ENCODE measurements at places on chromosomes 6 and 20. TPM values are rescaled to one million over a fixed set of nuclear protein-coding genes. Genes with fewer than 3 reads are reported as not detected.
A peak's percentile ranks its signal among the peaks of the same experiment; 100 is the strongest.

RIPOR2 gene
- 430 TPM for total RNA-seq

SLC4A11 gene
- 2.7 TPM for total RNA-seq

DNA sequence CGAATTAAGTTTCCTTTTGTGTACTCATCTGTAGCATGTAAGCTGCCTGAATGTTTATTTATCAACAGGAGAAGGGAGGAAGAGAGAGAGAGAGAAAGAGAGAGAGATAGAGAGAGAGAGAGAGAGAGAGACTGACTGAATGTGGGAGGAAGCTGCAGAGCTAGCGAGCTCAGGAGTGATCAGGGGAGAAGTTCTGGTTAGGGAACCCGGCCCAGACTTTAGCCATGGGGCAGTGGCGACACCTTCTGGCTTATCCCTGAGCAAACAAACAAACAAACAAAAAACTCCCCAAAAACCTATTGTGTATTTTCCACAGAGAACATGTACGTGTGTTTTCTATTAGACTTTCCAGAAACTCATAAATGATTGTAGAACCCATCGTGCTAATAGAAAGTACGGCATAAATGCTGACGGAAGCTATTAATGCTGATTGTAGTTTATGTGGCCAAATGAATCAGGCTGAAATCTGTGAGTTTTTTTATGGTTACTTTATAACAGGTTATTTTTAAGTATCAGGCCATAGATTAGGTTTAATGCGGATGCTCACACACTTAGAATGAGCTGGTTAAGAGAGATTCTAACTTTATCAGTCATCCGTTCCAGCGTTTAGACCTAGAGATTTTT, 92.8 kb downstream of the CLIC5 start:
- no peaks in the 10 kb centered on the region for H3K27me3 ChIP-seq
- H3K4me3 ChIP-seq, result no peak overlapping the region
- no peaks in the 10 kb centered on the region for H3K4me1 ChIP-seq
- H3K27ac ChIP-seq, result no peak overlapping the region
- peak; percentile 67 for DNase-seq

DNA sequence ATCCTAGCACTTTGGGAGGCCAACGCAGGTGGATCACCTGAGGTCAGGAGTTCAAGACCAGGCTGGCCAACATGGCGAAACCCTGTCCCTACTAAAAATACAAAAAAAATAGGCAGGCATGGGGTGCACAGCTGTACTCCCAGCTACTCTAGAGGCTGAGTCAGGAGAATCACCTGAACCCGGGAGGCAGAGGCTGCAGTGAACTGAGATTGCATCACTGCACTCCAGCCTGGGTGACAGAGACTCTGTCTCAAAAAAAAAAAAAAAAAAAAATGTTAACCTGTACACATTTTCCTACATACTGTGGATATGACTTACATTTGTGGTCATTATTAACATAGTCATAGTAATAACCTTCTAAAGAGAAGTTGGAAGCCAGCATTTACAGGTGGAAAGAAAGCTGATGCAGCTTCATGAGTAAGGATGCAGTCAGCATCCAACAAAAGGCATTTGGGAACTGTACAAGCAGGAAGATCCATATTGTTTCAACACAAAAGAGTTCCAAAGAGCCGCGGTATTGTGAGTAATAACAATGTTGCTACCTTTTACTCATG, 186.2 kb downstream of the GPX5 start:
- H3K27me3 ChIP-seq, result peaks cover 28% of the 10 kb centered on the region
- no peaks in the 10 kb centered on the region for H3K4me1 ChIP-seq
- no peak for DNase-seq
- no peak overlapping the region for H3K27ac ChIP-seq
- no peak overlapping the region for H3K4me3 ChIP-seq
- no peaks in the 10 kb centered on the region for H3K36me3 ChIP-seq

- no peaks in the 10 kb centered on the region for H3K27me3 ChIP-seq
- no peaks in the 10 kb centered on the region for H3K4me1 ChIP-seq
- H3K36me3 ChIP-seq, result no peaks in the 10 kb centered on the region
- no peak overlapping the region for H3K27ac ChIP-seq
- H3K4me3 ChIP-seq, result no peak overlapping the region
- DNase-seq, result no peak
Observed at GRCh38 chr6:135935941-135936601, 84.6 kb downstream of the PDE7B start.

All from B cell (primary cell).